ENCODE measurements at places on chromosomes 1 and 21.

GRCh38 chr1:19448491-19449439, 36.6 kb downstream of the CAPZB start:
- no peak for DNase-seq

DNA sequence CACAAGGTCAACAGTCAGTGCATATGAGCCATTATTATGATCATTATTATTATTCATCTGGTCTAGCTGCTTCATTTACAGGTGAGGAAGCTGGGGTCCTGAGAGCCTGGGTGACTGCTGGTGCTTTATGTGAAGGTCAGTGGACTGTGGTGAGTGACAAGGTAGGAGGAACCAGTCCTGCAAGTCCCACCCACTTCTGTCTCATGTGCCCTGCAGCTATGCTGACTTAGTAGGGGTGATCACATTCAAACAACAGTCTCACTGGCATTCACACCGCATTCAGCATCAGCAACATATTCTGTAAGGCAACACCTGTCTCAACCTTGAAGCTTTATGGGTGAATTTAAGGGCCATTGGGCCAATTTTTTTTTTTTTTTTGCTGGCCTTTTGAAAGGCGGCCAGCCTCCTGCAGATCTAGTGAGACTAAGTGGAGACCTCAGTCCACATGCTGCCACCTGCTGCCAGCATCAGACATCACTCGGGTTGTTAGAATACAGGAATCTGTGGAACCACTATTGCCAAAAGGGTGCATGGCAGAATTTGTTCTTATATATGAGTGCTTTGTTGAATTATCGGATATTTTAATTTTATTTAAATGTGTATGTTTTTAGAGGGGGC, 59.9 kb upstream of the CACNA1E start:
- DNase-seq: no peak

DNA sequence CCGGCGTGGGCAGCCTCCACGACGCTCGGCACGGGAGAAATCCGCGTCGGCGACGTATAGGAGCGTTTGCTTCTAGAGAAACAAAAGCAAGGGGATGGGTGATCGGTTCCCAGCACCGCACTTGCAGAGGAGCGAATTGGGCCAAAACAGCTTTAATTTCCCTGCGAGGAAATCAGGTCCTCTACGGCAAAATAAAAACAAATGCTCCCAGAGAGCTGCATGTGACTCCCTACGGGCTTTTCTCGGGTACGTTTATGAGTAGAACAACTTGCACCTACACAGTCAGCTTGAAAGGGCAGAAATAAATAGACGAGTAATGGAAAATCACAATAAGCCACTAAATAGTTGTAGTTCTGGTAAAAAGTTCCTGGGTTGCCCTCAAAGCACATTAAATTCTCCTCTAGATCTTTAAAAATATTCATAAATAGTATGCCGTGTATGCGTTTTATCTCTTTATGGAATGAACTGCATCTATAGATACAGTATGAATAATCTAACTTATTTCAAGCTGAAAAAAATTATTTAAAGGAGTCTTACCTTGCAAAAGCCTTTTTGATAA, 1.2 kb downstream of the NHLH2 start:
- no peak for DNase-seq

DNA sequence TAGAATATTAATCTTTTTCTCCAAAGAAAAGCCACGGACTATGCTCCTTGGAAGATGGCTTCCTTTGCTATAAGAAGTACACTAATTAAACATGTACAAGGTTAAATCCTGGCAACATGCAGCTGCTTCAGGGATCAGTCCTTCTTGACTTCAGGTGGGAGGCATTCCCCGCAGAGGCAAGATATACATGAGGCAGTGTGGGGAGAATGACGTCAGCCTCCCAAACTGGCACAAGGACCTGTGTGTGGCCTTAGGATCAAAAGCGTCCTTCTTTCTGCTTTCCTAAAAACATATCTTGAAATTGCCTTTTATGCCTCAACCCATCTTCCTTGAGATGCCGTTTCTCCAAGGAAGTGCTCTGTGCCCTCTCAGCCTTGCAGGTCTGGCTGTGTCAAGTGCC, 90.3 kb downstream of the WLS start:
- DNase-seq: no peak

- DNase-seq: no peak
Observed at GRCh38 chr1:230140221-230141020, 73.4 kb downstream of the GALNT2 start.

DNA sequence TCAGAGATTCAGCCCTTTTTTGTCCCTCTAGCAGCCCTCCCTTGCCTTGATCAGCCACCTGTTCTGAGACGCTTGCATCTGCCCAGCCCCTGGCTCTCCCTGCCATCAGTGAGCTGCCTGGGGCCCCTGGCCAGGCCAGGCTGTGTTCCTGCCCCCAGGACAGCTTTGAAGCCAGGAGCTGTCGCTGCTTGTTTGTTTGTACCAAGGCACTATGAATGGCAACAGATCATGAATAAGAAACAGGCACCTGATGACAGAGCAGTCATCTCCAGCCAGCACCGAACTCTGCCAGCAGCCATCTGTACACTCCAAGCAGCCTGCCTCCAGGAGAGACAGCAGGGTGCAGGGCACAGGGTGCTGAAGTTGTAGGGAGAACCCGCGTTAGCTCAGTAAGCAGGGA, 8.1 kb upstream of the VWA5B1 start:
- no peak for DNase-seq

DNA sequence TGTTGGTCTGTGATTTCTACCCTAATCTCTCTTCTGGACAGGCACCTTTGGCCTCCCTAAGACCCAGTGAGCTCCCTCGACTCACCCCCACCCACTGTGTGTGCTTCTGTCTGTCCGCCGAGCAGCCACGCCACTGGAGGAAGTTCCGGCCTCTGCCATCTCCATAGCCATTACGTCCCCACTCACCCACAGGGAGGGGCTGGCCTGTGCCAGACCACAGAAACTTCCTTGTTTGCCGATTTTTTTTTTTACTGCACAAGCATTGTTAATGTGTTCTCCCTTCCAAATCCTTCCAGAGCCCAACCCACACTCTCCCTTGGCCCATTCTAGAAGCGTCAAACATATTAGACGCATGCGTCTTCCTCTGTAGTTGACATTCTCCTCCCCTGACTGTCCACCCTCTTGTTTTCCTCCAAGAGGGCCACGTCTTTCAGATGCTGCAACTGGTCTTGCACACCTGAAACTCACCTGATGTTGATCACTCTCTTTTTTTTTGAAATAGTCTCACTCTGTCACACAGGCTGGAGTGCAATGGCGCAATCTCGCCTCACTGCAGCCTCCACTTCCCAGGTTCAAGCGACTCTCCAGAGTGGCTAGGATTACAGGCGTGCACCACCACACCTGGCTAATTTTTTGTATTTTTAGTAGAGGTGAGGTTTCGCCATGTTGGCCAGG, 72.3 kb downstream of the EVA1C start:
- DNase-seq: no peak

- DNase-seq: no peak
Observed at GRCh38 chr1:183024317-183025009, 1.2 kb downstream of the LAMC1 start.

- peak; percentile 7 for DNase-seq
Observed at GRCh38 chr21:38352536-38353219, 95.9 kb downstream of the KCNJ15 start.

GRCh38 chr1:220628431-220628830, 61.7 kb upstream of the C1orf115 start:
- no peak for DNase-seq

DNA sequence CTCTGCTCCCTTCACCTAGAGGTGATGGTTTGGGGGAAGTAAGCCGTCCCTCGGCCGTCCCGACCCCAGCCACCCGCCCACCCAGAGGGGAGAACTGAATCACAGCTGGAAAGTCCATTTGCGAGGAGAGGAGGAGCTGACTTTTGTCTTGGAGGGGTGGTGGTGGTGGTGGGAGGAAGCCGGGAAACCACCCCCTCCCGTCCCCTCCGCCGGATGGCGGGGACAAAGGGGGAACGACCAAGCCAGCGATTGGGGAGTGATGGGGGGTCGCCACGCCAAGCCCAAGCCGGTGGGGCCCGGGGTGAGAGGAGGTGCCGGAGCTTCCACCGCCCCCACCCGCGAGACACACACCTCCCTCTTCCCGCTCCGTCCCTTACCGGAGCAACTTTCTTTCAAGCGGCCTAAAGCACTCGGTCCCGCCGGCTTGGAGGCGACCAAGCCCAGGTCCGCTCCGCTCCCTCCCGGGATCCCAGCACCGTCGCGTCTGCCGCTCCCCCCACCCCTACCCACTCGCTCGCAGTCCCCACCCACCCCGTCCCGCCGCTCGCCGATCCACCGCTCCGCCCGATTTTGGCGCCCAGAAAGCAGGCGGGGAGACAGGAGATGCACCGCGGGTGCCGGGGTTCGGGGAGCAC, 540 bp downstream of the ARHGEF2 start:
- peak; percentile 66 for DNase-seq

DNA sequence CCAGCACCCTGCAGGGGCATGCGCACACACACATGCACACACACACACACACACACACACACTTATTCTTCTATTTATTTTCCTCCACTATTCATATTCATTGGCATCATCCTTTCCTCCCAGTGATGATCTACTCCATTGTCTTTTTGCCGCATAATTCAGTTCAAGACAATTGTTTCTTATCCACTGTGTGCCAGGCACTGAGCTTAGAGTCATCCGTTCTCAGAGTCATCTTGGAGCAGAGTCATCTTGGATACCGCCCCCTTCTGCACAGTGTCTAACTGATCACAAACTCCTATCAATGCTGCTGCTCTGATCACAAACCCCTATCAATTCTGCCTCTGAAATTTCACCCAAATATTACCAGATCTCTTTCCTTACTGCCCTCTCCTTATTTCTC, 102.8 kb upstream of the PROX1 start:
- no peak for DNase-seq
